Activated CD4-positive, CD25-positive, alpha-beta regulatory T cell treated with anti-CD3 and anti-CD28 coated beads, Interleukin-2, amount 50 U/mL, for 16 hours (primary cell): ENCODE measurements at places on chromosomes 3 and 15.

GRCh38 chr3:59064728-59065127, 14.9 kb upstream of the CFAP20DC start:
- no peak for DNase-seq

DNA sequence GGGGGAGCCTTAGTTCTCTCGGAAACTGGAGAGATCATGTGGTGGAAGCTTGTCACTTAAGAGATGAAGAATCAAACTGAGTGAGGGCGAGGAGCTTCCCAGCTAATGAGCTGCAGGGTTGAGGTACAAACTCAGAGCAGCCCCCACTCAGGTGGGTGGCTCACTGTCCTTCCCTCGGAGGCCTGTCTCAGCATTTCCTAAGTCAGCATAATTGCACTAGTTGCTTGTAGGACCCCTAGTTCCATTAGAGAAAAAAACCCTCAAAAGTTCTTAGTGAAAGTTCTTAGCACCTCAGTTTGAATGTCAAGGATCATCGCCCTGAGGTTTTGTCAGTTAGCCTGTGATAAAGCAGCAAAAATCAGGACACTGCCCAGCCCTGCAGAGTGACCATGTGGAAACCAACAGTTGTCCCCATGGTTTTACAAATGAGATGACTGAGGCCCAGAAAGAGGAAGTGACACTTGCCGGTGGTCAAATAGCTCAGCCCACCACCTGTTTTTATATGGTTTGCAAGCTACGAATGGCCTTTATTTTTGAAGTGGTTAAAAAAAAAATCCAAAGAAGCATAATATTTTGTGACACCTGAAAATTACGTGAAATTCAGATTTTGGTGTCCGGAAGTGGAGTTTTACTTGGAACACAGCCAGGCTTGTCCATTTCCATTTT, 11.9 kb downstream of the SMAD6 start:
- no peak for DNase-seq

DNA sequence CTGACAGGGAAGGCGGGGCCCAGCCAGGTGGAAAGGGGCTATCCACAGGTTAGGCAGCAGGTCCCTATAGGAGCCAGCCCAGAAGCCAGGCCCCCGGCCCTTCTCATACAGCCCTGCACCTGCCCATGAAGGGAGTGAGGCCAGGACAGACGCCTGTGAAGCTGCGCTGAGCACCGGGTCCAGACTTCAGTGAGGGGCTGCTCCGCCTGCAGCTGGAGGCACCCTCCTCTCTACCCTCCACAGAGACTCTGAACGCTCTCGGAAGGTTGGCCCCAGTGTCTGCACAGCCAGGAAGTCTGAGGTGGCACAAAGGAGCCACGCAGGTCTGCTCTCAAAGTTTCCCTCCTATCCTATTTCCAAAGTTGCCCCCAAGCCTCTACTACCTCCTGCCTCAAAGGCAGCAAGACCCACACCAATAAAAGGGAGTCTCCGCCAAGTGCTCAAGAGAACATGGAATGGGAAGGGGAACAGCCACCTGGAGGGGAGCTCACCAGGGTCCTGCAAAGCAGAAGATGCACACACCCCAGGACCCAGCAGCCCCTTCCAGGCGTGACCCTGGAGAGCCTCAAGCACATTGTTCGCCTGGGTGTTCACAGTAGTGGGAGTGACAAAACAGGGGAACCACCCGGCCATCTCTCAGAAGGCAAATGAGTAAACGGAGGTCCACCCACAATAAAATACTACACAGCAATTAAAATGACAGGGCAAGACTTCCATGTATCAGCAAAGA, 19.5 kb downstream of the XXYLT1 start:
- DNase-seq = no peak

DNA sequence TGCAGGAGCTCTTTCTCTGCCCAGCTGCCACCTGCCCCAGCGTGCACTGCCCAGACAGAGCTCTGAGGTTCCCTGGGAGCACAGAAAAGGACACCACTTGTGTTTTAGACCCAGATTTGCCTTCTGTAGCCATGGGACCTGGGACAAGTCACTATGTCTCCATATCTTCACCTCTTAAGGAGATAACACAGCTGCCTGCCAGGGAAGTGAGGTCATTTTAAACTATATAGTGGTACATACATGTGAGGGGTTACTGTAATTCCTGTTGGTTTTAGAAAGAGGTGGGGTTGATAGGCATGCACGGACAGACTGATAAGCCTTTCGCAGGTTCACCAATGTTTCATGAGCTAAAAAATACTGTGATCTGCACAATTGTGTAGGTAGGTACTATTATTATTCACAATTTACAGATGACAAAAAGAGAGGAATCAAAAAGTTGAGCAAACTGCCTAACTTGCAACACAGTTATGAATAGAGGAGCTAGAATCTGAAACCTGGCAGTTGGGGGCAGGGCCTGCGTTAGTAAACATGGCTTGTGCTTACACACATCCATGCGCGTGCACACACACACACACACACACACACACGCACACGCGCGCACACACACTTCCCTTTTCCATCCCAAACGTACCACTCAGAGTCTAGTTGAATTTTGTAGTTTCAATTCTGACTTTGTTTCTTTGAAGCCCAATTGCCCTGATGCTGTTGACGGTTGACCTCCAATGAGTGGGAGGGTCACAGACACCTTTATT, 193.6 kb downstream of the FAM43A start:
- no peak for DNase-seq
